Activated CD8-positive, alpha-beta T cell treated with anti-CD3 and anti-CD28 coated beads for 36 hours (primary cell): ENCODE measurements at places on chromosomes 12 and 14. TPM values are rescaled to one million over a fixed set of nuclear protein-coding genes. Genes with fewer than 3 reads are reported as not detected.
A peak's percentile ranks its signal among the peaks of the same experiment; 100 is the strongest.

Gene KRT6C
- not detected for total RNA-seq

DNA sequence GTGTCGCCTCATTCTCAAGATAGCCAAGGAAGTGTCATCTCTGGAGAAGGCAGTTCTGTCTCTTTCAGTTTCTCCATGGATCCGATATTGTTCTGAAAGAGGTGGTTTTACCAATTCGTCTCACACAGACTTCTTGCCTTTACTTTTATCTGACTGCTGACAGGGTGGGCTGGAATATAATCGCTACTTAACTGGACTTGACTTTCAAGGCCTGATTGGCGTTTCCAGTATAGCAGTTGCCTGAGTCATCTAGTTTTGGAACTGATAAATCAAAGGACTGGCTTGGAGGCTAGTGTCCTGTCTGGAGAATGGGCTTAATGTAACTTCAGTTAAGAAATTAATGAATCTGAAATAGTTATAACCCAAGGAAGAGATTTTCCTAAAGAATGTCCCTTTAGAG, 21.6 kb downstream of the PRKCH start:
- peaks cover 83% of the 10 kb centered on the region for H3K36me3 ChIP-seq
- peaks cover 95% of the 10 kb centered on the region for H3K4me1 ChIP-seq
- H3K27ac ChIP-seq, result peak overlapping the region; percentile 98

Gene CCDC177
- not detected for total RNA-seq

DNA sequence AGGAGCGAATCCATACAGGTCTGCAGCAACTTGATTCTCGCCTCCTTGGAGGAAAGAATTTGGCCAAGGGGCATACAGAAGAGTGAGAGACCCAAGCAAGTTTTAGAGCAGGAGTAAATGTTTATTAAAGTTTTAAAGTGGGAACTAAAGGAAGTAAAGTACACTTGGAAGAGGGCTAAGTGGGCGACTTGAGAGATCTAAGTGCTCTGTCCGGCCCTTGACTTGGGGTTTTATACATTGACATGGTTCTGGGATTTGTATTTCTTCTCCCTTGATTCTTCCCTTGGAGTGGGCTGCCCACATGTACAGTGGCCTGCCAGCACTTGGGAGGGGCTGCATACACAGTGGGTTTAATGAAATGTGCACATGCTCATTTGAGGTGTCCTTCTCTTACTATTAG, 421.2 kb downstream of the TMEM121 start:
- H3K4me1 ChIP-seq, result peaks cover 7% of the 10 kb centered on the region
- H3K27me3 ChIP-seq, result no peaks in the 10 kb centered on the region
- H3K36me3 ChIP-seq, result no peaks in the 10 kb centered on the region
- no peak for DNase-seq

- no peak overlapping the region for H3K4me3 ChIP-seq
- H3K36me3 ChIP-seq, result no peaks in the 10 kb centered on the region
- H3K27me3 ChIP-seq, result peaks cover 12% of the 10 kb centered on the region
- no peak overlapping the region for H3K27ac ChIP-seq
Measured at GRCh38 chr14:88255196-88255595, 67.9 kb downstream of the KCNK10 start.

Gene EIF2B1
- 61.8 TPM for total RNA-seq

Gene PLEKHH1
- total RNA-seq, result 4.8 TPM

GRCh38 chr12:20452496-20453010, 84.2 kb downstream of the PDE3A start:
- no peak overlapping the region for H3K27ac ChIP-seq
- H3K4me3 ChIP-seq, result no peak overlapping the region
- H3K36me3 ChIP-seq, result no peaks in the 10 kb centered on the region
- no peaks in the 10 kb centered on the region for H3K27me3 ChIP-seq
- H3K4me1 ChIP-seq, result no peaks in the 10 kb centered on the region
- DNase-seq, result no peak

GRCh38 chr12:71708658-71709057, 22.8 kb downstream of the TMEM19 start:
- H3K4me1 ChIP-seq, result no peaks in the 10 kb centered on the region
- no peak overlapping the region for H3K4me3 ChIP-seq
- H3K27me3 ChIP-seq, result no peaks in the 10 kb centered on the region
- H3K36me3 ChIP-seq, result peaks cover 11% of the 10 kb centered on the region
- no peak overlapping the region for H3K27ac ChIP-seq
- no peak for DNase-seq

DNA sequence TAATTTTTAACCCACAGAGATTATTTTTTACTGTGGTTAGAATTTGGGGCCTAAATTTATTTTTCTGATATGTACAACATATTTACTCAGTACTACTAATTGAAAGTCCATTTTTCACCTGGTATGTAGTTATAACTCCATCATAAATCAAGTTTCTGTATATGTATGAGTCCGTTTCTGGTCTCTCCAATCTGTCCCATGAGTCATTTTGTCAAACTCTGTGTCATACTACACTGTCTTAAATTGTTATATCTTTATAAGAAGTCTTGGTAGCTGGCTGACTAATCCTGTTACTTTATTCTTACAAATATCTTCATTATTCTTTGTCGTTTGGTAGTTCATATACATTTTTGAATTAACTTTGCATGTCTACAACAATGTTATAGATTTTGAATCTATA, 344.0 kb downstream of the PDZRN4 start:
- H3K27me3 ChIP-seq, result no peaks in the 10 kb centered on the region
- DNase-seq, result no peak
- no peaks in the 10 kb centered on the region for H3K36me3 ChIP-seq
- H3K4me1 ChIP-seq, result peaks cover 8% of the 10 kb centered on the region

DNA sequence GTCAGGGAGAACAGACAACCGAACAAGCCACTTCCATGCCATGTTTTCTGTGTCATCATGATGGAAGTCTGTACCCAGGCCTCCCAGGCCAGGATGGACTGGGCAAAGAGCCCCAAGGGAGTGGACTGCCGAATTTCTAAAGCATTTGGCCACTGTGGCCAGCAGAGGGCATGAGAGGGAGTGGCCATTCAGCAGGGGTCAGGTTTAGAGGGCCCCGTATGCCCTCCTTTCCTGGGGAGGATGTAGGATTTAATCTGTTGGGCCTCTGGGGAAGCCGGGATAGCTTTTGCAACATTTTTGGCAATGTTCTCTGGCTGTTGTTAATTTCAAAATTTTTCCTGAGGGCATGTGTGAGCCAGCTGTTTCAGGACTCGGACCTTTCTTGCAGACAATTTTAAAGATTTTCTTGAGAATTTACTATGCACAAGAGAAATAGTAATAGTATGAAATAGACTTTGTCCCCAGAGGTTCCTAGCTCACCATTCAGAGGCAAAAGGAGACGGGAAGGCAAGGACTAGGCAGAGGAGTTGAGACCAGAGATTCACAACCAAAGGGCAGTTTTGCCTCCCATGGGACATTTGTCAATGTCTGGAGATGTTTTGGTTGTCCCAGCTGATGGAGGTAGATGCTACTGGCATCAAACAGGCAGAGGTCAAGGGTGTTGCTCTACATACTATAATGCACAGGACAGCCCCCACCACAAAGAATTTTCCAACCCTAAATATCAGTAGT, 18.0 kb downstream of the ACACB start:
- H3K27ac ChIP-seq, result no peak overlapping the region
- H3K4me1 ChIP-seq, result no peaks in the 10 kb centered on the region
- H3K4me3 ChIP-seq, result no peak overlapping the region
- no peak for DNase-seq

Gene LRRIQ1
- not detected for total RNA-seq

DNA sequence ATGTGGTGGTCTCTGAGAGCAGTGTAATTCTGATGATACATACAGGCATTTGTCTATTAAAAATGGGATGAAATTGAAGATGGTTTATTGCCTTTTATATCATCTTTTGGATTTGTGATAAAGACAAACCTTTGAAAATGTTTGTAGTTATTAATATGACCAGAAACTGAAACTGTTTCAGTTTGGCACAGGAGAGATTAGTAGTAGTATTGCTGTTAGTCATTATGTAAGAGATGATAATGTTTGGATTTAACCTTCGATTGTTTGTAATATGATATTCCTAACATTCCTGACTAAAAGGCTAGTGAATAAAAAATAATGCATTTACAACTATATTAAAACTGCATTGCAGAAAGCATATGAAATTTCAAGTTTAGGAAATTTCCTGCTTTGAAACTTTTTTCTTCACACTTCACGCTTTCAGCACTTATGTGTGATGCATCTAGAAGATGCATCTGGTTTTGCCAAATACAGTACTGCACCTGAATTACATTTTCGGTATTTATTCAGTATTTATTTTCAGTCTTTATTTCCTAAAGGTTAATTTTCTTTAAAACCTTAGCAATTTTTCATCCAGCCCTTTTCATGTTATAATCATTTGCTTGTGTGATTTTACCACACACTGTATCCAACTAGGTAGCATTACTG, 25.5 kb downstream of the ADIPOR2 start:
- peaks cover 43% of the 10 kb centered on the region for H3K4me1 ChIP-seq
- H3K27me3 ChIP-seq, result no peaks in the 10 kb centered on the region
- H3K4me3 ChIP-seq, result no peak overlapping the region
- H3K27ac ChIP-seq, result no peak overlapping the region
- peaks cover 32% of the 10 kb centered on the region for H3K36me3 ChIP-seq

GRCh38 chr14:100323942-100324307, 786 bp downstream of the SLC25A47 start:
- H3K27ac ChIP-seq, result no peak overlapping the region
- no peak overlapping the region for H3K4me3 ChIP-seq
- H3K4me1 ChIP-seq, result peaks cover 1% of the 10 kb centered on the region
- H3K27me3 ChIP-seq, result no peaks in the 10 kb centered on the region
- no peaks in the 10 kb centered on the region for H3K36me3 ChIP-seq
